Midbrain (tissue), 1 donor: ENCODE measurements at places on chromosomes 13 and 19.

DNA sequence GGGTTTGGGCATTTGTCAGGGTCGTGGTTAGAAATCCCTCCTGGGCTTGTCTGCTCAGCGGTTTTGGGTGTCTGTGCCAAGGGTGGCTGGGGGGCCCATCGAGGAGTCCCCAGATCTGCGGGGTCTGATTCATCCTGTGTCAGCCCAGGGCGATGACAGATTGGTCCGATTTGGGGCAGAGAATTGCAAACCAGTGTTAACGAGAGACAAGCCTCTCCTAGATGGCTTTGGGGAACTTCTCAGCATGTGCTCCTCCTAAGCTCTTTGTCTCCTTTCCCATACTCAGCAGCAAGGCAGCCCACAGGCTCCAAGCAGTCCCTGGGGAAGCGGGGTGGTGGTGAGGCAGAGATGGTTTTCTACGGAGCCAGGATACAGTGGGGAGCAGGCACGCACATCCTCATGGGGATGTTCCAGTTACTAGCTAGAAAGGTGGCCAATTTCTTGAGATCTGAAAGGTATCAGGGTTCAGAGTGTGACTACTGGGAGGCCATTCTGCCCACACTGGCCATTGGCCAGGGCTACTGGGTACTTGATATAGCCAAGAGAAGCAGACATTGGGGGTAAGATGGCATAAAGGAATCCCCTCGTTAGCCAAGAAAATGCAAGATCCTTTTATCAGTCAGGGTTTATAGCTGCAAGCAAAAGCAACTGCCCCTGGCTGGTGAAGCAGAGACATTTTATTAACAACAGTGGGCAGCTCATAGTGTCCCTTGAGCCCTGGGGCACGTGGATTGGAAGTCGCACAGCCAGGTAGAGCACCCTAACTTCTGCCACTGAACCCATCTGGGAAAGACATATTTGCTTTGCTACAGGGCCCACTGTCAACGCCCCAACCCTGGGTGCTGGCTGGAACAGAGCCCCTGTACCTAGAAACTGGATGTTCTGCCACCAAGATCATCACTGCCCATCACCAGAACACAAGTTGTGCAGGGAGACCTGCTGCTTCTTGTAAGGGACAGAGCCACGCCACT lies 63.6 kb downstream of the RGCC start:
- DNase-seq: no peak

- no peak for DNase-seq
Observed at GRCh38 chr13:71626421-71627117, 240.4 kb downstream of the DACH1 start.

- DNase-seq: no peak
Observed at GRCh38 chr13:97352815-97353214, 81.2 kb upstream of the RAP2A start.

GRCh38 chr19:35149463-35149862 lies 5.1 kb upstream of the FXYD5 start:
- no peak for DNase-seq

DNA sequence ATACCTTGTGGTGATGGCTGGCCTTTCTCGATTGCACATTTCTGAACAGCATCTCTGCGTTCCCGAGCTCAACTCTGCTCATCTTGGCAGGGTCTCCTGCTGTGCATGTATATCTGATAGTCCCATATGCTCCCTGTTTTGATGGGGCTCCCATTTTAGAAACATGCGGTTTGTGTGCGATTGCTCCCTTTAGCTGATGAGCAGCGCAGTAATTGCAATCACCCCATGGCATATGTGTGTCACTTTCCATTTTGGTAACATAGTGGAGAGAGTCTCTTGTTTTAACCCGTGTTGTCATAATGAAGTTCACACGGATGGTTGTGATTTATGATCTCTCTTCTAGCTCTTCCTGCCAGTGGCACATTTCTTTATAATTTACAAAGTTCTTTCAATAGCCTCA lies 144.7 kb downstream of the MTUS2 start:
- DNase-seq: no peak

GRCh38 chr19:17748884-17749638 lies 2.2 kb upstream of the FCHO1 start:
- DNase-seq: no peak

- no peak for DNase-seq
Observed at GRCh38 chr19:17969096-17969792, 2.3 kb downstream of the KCNN1 start.

DNA sequence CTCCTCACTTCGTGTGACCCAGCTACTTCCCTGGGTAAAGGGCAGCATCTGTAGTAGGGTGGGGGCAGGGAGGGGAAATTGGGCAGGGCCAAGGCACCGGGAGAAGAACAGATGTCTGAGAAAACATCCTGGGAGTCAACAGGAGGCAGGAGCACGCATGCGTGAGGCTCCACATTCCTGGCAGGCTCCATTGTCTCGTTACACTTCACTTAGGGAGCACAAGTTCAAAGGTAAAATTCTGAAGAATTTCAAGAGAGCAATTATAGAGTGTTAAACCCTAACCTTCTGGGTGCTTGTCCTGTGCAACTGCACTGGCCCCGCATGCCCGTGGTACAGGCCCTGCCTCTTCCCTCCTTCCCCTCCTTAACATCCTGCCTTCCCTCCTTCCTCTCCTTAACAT lies 79.6 kb upstream of the POMP start:
- DNase-seq: no peak

DNA sequence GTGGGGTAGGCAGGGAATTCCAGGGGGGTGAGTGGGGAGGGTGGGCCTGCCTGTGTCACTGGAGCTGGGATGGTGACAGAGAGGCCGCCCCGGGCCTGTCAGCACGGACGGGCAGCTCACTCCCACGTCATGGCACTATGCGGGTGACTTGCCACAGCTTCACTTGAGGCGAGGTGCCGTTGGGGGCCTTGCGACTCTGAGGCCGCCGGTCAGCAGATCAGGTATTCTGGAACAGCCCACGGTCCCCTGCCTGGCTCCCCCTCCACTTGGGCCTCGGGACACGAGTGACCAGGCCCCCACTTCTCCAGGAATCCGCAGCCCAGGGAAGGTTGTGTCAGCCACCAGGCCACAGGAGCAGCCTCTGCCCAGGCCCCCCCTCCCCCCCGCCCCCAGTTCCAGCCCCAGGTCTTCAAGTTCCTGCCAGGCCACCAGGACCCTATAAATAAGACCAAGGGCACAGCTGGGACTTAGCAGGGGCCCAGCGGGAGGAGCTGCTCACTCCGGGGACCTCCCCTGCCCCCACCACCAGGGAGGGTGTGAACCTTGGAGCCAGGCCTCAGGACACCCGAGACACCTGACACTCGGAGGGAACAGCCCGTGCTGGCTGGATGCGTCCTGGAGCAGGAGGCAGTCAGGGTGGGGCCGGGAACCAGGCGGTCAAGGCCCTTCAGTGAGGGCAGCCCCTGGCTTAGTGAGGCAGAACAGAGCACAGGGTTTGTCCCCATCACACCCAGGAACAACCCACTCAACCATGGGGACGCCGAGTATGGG lies 2.7 kb upstream of the MIDN start:
- no peak for DNase-seq

DNA sequence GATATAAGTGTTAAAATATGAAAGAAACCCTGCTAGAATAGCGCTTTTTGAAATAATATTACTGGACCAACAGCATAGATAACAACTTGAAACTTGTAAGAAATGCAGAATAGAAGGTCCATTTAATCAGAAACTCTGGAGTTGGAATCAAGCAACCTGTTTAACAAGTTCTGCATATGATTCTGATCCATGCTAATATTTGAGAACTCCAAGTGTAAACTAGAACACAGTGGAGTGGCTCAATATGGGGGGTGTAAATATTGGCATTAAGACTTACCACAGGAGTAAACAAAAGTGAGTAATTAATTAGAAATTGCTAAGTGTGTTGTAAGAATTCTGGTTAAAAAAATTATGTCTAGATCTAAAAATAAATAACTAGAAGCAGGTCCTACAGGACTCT lies 151.2 kb downstream of the SLITRK1 start:
- DNase-seq: no peak

DNA sequence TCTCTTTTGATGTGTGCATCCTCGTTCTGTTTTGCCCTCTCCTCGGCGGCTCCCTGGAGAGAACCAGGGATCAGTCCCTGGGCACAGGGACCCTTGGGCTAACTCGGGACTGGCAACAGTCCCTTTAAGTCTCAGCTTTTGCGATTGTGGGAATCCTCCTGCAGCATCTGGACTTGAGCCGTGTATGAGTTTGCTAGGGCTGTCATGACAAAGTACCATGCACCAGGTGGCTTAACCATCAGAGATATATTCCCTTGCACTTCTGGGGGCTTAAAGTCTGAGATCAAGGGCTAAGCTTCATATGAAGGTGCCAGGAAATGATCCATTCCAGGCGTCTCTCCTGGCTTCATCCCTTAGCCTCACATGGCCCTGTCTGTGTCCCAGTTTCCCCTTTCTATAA lies 34.5 kb downstream of the ARHGEF18 start:
- no peak for DNase-seq

DNA sequence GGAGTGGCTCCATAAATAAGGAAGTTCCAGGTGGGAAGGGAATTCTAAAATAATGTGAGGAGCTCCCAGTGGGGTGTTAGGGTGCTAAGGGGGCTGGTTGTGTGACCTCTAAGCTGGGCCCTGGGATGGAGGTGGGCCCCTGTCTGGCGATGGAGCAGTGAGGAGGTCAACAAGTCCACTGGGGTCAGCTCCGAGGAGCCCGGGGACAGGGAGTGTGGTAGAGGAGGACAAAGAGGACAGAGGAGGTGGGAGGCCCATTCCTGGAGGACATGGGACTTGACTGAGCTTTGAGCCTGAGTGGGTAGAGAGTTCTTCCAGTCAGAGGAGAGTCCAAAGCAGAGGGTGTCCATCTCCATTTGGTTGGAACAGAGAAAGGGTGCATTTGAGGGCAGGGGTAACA lies 390.2 kb downstream of the TSHZ3 start:
- no peak for DNase-seq

- DNase-seq: no peak
Observed at GRCh38 chr19:35546532-35546931, 1.1 kb downstream of the TMEM147 start.

DNA sequence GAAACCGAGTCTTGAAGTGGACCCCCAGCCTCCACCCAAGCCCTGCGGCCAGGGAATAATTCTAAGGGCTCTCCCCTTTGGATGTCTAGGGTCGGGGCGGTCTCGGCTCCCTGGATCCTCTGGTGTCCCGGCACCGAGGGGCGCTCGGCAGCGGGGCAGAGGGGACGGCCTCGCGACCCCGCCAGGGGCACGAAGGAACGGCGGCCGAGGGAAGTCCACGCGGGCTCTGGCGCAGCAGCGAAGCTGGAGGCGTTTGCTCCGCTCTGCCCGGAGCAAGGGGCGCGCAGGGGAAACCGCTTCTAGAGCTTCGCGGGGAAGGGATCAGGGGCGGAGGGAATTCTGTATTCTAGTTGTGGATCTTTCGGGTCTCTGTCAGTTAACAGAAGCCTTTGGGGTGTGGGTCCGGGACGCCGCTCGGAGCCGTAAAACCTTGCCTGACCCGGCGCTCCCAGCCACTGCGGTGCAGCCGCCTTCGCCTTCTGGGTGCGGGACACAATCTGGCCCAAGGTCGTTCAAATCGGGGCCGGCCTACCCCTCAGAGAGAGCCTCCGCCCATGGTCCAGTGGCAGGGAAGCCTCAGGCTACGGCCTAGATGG lies 118.2 kb downstream of the KCNRG start:
- DNase-seq: no peak

- DNase-seq: no peak
Observed at GRCh38 chr13:40352802-40353562, 313.5 kb downstream of the FOXO1 start.

DNA sequence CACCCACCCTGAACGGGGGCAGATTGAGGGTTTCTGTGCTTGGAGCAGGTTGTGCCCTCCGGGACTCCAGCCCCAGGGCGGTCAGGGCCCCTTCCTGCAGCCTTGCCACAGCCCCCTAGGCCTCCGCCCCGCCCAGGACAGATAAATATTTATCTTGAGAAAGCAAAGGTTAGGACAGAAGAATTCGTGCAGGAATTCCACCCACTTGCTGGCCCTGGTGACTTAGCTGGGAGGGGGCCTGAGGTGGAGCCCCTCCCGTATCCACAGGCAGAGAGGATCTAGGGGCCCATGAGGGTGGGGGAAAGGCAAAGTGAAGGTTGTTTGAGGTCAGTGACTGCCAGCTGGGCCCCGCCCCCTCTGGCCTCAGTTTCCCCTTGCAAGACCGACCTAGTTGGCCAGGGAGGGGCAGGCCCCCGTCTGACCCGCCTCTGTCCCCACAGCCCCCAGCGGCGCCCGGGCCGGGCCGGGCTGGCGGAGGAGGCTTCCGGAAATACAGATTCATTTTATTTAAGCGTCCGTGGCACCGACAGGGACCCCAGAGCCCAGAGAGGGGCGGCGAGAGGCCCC lies 5.2 kb downstream of the MIDN start:
- no peak for DNase-seq

DNA sequence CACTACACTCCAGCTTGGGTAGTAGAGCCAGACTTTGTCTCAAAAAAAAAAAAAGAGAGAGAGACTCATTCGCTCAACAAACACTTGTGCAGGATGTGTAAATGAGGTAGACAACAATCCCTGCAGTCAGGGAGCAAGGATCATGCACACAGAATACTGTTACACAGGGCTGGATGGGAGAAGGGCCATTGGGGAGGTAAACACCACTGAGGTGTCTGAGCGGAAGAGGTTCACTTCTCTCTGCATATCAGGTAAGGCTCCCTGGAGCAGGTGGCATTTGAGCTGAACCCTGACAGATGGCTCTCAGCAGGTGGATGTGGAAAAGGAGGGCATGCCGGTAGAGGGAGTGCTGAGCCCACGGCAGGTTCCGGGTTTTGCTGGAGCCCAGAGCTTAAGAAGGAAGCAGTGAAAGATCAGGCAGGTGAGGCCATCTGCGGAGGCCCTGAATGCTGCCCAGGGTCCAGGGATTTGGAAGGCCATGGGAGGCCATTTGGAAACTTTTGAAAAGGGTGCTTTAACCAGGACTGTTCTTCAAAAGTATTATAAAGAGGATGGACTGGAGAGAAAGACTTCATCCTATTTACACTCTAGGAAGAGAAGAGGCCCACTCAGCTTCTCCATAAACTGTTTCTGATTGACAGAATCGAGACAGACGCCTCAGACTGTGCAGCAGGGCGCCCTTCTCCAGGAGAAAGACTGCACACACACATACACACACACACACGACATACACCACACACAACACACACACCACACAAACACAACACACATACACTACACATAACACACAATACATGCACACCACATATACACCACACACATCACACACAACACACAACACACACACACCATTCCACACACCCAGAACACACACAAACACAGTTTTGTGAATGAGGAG lies 199.4 kb downstream of the USP12 start:
- no peak for DNase-seq

- DNase-seq: no peak
Observed at GRCh38 chr19:2775556-2776430, 7.3 kb downstream of the SGTA start.

GRCh38 chr13:98020271-98020670 lies 66.8 kb downstream of the IPO5 start:
- DNase-seq: no peak

DNA sequence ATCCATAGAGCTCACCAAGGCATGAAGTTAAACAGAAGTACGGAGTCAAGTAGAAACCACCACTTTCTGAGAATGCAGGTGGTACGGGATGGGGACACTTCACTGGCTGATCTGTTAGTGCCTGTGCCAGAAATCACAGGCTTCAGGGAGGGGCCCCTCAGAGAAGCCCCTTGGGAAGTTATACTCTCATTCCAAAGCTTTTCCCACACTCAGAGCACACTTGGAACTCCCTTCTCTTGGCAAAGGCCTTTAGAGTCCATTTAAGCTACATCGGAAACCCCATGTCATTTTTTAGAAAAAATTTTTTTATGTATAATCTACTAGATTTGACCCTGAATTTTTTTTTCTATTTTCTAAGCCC lies 80.7 kb upstream of the WASF3 start:
- no peak for DNase-seq

GRCh38 chr13:80458543-80458942 lies 117.6 kb upstream of the SPRY2 start:
- no peak for DNase-seq
